ENCODE measurements at places on chromosomes 6 and 20.

GRCh38 chr20:19976595-19977372, 40.4 kb upstream of the NAA20 start:
- DNase-seq = no peak

DNA sequence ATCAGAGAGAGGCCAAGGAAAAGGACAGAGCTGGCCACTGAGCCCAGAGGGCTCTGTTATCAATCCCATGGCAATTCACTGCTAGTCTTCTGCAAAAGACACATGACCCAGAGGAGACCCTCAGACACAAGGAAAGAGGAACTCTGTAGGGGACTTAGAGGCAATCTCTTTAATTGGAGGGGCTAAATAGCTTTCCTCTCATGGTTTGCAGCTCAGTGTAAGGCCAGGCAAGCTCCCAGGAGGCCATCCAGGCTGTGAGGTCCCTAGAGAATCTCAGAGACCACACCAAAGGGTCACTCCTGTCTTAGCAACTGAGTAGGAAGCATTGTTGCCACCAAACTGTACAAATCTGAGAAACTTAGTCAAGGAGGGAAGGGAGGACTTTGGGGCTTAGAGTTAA, 10.0 kb upstream of the HLA-DOA start:
- no peak for DNase-seq

- no peak for DNase-seq
Observed at GRCh38 chr6:110950440-110950839, 8.1 kb upstream of the GTF3C6 start.

DNA sequence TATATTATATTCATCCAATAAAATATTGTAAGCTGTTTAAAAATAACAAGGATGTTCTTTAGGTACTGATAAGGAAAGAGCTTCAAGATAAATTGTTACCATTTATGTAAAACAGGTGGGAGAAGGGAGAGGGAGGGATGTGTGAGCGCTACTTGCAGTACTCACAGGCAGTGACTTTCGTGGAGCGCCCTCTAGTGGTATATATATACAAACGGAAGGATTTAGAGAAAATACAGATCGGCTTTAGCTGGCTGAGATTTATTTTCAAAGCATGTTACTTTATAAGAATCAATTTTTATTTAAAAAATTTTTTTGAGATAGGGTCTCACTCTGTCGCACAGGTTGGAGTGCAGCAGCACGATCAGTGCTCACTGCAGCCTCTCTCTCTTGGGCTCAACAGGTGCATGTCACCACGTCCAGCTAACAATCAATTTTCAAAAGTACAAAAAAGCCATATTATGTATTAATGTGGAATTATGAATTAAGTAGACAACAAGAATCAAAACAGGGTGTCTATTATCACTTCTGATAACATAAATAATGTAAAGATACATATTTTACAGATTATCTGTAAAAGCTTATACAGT, 3.3 kb upstream of the MOG start:
- peak; percentile 65 for DNase-seq

- DNase-seq = no peak
Observed at GRCh38 chr6:38146021-38146733, 326.6 kb downstream of the ZFAND3 start.

DNA sequence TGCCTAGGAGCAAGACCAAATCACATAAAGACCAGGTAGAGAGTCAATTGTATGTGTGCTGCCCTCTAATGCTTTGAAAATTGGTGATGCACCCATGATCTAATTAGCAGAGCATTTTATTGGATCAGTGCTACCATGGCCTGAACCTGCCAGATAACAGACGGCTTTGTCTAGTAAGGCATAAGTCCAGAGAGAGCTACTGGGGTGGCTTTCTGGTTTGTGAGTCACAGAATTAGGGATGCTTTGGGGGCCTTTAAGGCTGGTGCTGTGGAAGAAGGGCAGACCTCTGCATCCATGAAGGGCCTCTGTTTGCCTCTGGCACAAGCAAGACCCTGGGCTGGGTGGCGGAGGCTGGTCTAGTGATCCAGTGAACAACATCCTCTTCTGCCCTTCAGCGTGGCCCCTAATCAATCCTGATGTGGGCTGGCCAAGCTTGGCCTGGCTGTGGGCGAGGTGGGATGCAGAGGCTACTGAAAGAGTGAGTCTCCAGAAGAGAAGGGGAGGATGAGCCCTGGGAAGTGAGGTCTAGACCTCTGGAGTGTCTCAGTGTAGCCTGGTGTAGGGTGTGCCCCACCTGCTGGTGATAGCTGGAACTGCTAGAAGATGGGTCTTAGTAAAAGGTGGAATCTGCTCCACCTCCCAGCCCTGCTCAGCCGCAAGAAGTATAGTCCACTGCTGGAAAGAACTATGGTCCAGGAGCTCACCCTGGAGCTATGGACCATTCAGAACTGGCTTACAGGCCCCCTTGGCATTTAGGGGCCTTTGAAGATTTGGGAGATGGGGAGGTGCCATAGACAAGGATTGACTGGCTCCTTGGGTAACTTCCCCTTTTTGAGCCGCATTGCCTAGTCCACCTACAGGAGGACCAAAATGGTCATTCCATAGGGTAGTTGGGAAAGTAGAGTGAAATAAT, 36.7 kb upstream of the AAR2 start:
- no peak for DNase-seq

GRCh38 chr20:2820084-2820895, 4.1 kb downstream of the TMEM239 start:
- no peak for DNase-seq

- peak; percentile 29 for DNase-seq
Observed at GRCh38 chr6:89387516-89388201, 24.4 kb downstream of the RRAGD start.

DNA sequence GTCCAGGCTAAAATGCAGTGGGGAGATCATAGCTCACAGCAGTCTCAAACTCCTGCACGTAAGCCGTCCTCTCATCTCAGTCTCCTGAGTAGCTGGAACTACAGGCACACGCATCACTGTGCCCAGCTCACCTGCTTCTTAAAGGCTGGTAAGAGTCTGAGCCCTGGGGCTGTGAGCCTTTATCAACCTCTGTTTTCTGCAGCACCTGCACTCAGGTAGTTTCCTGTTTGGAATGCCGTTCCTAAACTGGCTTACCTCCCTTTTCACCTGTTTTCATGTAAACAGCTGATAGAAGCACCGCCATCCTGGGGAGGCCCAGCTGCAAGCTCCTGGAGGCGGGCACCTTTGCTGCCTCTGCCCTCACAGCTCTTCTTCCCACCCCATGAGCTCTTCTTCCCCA, 45.4 kb downstream of the SLC24A3 start:
- DNase-seq = no peak

DNA sequence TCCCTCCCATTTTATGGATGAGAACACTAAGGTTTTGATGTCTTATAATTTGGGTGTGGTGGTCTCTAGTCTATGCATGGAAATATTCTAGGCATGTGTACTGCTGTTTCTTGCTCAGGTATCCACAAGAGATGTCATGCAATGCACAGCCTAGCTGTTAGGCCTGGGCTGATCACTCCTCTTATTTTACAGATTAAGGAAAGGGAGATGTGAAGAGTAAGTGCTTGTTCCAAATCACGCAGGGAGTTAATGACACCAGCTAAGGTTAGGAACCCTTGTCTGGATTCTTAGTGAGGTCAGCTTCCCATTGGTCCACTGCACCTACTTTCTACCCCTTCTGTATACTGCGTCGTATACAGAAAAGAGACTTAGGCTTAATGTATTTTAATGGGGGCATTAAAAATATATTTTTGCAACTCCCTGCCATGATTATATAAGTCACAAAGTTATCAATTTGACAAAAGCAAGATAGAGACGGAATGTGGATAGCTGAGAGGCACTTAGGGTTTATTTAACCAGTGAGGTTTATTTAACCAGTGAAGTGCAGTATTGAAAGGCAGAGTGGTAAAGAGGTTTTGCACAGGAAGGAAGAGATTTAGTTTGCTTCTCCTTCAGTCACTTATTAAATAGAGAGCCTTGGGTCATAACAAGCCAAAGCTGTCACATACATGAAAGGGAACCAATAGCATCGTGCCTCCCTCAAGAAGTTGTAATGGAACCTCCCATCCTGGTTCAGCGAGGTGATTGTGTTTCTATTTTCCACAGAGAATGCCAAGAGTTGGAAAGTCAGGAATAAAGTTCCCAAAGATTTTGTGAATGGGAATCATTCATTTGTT, 95.0 kb upstream of the FAM184A start:
- DNase-seq = no peak

DNA sequence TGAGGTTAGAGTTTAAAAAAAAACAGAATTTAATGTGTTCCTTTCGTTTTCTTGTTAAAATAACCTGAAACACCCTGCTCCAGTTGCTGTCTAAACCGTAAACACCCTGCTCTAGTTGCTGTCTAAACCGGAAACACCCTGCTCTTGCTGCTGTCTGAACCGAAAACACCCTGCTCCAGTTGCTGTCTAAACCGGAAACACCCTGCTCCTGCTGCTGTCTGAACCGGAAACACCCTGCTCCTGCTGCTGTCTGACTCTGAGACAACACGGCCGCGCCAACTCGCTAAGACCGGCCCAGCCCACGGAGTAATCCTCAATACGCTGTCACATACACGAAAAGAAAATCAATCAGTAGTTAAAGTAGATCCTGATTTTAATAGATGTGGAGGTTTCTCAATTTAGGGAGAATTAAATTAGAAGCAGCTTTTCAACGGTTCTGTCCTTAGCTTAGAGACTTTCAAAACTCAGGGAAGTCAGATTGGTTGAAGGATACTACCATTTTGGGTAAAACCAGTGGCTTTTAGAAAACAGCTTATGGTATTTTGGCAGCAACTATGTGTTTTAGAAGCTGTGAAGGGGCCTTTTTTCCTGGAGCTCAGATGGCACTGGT, 98.3 kb downstream of the RAMACL start:
- no peak for DNase-seq

DNA sequence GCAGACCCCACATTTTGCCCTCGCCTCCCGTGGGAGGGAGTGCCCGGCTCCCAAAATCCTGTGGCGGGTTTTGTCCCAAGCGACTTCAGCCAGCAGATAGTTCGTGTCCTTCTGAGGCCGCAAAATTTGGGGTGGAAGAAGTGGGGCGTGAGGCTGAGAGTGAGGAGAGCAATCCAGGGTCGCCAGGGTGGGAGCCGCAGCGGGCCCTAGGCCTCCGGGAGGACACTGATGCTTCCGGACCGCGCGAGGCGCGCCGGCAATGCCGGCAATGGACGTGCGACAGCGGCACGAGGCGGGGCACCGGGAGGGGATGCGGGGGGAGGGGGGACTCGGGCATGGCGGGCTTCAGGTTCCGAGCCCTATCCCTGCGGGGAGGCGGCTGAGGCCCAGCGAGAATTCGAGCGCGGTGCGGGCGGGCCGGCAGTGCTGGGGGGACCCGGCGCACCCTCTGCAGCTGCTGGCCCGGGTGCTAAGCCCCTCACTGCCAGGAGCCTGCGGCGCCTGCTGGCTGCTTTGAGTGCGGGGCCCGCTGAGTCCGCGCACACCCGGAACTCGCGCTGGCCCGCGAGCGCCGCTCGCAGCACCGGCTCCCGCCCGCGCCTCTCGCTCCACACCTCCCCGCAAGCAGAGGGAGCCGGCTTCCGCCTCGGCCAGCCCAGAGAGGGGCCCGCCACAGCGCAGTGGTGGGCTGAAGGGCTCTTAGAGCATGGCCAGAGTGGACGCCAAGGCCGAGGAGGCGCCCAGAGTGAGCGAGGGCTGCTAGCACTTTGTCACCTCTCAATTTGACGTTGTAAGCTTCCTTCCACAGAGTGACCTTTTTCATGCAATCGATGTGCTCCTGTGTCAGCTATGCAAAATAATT, 143.8 kb downstream of the LPA start:
- DNase-seq = no peak

GRCh38 chr6:31547727-31548543, 527 bp downstream of the NFKBIL1 start:
- DNase-seq = no peak

DNA sequence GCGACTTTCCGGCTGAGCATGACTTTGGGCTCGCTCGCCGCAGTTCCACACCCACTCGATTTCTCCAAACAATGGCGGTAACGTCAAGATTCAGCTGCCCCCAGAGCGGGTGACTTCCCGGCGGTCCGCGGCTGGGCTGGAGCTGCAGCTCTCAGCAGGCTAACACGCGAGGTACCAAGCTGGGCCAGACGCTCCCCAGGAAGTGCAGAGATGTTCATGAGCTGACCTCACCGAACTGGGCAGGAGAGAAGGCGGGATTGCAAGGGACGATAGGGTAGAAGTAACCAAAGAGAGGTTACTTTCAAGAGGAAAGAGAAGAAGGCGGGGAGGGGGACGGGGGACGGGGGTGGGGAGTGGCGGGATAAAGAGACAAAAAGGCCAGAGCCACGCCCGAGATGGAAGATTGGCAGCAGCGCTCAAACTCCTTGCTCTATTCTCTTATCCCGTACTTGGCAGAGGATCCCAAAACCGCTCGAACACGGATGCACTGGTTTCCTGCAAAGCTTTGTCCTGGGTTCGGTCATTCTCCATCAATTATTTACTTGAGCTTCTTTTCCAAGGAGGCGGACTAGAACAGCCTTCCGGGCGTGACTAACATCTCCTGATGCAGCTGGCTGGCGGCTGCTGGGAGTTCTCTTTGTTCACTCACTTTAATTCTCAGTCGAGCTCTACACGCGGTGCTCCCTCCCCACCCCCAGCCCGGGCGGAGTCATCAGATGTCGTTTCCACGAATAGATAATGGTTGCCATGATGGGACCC, at the start of gene MTCL3:
Gene MTCL3, minus strand, starts transcription at position 626 of the 759 bp plus-strand sequence.
- peak; percentile 75 for DNase-seq

DNA sequence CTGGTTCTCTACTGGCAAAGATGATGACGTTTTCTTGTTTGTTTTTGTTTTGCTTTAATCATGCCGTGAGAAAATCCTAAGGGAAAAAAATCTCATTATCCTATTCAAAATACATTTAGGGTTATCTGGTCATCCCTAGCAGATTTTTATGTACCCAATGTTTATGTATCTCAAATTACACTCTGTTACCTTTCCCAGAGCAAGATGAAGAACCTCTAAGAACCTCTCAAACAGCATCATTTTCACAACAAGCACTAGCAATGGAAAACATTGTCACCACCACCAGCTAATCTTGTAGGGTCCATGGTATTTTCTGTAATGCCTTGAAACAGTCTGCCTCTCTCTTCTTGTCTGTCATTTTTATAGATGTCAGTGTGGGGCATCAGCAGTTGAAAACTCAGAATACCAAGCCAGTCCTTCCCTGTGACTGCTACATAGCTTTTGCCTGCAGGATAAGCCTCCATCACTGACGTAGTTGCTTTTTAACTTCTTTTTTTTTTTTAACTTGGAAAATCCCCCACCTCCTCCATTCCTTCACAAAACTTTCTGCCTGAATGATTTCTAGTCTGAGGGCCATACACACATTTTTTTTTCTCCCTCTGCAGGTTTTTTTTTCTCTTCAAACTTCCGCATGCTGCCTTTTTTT, 2.4 kb upstream of the SNAP25 start:
- DNase-seq = no peak

DNA sequence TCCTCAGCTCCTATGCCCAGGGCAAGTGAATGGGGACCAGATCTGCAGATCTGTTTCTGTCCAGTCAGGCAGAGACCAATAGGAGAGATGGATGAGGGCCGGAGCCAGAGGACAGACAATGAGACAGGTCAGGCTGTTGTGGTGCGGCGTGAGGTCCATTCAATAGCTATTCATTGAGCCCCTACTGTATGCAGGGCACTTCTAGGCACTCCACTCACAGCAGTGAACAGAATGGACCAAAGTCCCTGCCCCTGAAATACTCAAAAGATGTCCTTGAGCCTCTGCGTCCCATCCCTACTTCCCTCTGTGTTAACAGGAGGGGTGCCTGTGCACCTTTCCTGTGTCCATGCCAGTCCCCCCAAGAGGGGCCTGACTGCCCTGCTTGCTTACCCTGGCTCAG, 8.5 kb upstream of the TULP1 start:
- DNase-seq = no peak

- no peak for DNase-seq
Observed at GRCh38 chr20:33522256-33522820, 32.4 kb downstream of the CBFA2T2 start.
